ENCODE measurements at places on chromosomes 5 and 9.
A peak's percentile ranks its signal among the peaks of the same experiment; 100 is the strongest.

- H3K27me3 ChIP-seq = no peaks in the 10 kb centered on the region
- H3K4me3 ChIP-seq = no peak overlapping the region
- H3K4me1 ChIP-seq = peaks cover 18% of the 10 kb centered on the region
Measured at GRCh38 chr5:81553567-81554212, 159.8 kb upstream of the ACOT12 start.

- H3K4me3 ChIP-seq = no peak overlapping the region
- H3K36me3 ChIP-seq = peaks cover 6% of the 10 kb centered on the region
- DNase-seq = no peak
- peaks cover 24% of the 10 kb centered on the region for H3K4me1 ChIP-seq
- H3K27ac ChIP-seq = no peak overlapping the region
Measured at GRCh38 chr9:125617087-125617486, 89.9 kb downstream of the MAPKAP1 start.

GRCh38 chr5:127958421-127959011 lies 125.0 kb upstream of the SLC12A2 start:
- peaks cover 33% of the 10 kb centered on the region for H3K4me1 ChIP-seq
- no peak overlapping the region for H3K27ac ChIP-seq
- no peak overlapping the region for H3K4me3 ChIP-seq

- no peak overlapping the region for H3K4me3 ChIP-seq
- DNase-seq = peak; percentile 49
- peaks cover 16% of the 10 kb centered on the region for H3K36me3 ChIP-seq
- H3K27ac ChIP-seq = peak overlapping the region; percentile 45
Measured at GRCh38 chr9:130138171-130138653, 34.0 kb upstream of the NCS1 start.

- H3K27me3 ChIP-seq = no peaks in the 10 kb centered on the region
- no peak overlapping the region for H3K27ac ChIP-seq
- no peak overlapping the region for H3K4me3 ChIP-seq
Measured at GRCh38 chr5:131378721-131379541, 115.1 kb downstream of the CDC42SE2 start.

DNA sequence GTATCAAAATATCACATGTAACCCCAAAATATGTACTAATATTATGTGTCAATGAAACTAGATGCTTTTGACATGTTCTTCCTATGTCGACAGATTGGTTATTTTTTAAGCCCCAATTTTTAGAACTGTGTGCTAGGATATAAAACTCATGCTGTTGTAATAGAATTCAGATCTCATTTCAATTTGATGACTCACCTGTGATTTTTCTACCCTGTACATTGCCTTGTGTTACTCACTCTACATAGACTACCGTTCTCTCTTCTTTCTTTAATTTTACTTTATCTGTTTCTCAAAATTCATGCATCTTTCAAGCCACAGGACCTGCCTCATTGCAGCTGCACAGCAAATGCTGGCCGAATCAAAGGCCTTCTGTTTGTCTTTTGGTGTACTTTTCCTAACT lies 284.5 kb downstream of the MAT2B start:
- H3K27me3 ChIP-seq = no peaks in the 10 kb centered on the region
- H3K36me3 ChIP-seq = no peaks in the 10 kb centered on the region
- no peak for DNase-seq
- H3K4me3 ChIP-seq = no peak overlapping the region

- H3K27me3 ChIP-seq = no peaks in the 10 kb centered on the region
- no peak overlapping the region for H3K4me3 ChIP-seq
- H3K27ac ChIP-seq = no peak overlapping the region
- no peak for DNase-seq
- peaks cover 18% of the 10 kb centered on the region for H3K36me3 ChIP-seq
Measured at GRCh38 chr5:139376364-139376763, 6.7 kb downstream of the SLC23A1 start.

Measured in WTC11 (cell line).